Stimulated activated CD4-positive, alpha-beta T cell treated with anti-CD3 and anti-CD28 coated beads, TNF-alpha, amount 100 ng/mL, for 1 hour (primary cell): ENCODE measurements at places on chromosomes 11 and 22.

DNA sequence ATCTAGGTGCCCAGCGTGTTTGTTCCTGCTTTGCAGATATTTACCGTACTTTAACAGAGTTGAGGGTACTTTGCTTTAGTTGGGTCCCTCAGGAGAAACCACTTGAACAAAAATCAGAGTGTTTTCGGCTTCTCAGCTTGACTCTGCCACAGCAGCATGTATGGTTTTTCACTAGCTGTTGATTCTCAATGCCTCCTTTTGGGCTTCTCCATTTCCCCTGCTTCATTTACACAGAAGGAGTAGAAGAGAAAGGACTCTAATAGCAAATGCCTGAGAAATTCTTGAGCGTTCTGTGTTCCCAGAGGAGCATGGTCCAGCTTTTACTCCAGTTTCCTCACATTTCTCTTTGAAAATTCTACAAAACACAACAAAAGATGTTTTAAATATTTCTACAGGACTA is 252.1 kb upstream of the CCDC179 start:
- DNase-seq = no peak

GRCh38 chr11:3954448-3955298 is 99.2 kb downstream of the STIM1 start:
- no peak for DNase-seq

GRCh38 chr11:65700399-65700798 is 11.7 kb upstream of the KAT5 start:
- DNase-seq = no peak

GRCh38 chr22:38187413-38188212 is 6.0 kb upstream of the PLA2G6 start:
- DNase-seq = no peak

- DNase-seq = no peak
Measured at GRCh38 chr11:81259471-81259870, 1474.2 kb downstream of the FAM181B start.

GRCh38 chr11:70815485-70815832 is 417.1 kb downstream of the CTTN start:
- DNase-seq = no peak

GRCh38 chr11:19876750-19877149 is 164.1 kb downstream of the NAV2 start:
- no peak for DNase-seq

GRCh38 chr11:134205729-134206128 is 18.0 kb downstream of the NCAPD3 start:
- no peak for DNase-seq

DNA sequence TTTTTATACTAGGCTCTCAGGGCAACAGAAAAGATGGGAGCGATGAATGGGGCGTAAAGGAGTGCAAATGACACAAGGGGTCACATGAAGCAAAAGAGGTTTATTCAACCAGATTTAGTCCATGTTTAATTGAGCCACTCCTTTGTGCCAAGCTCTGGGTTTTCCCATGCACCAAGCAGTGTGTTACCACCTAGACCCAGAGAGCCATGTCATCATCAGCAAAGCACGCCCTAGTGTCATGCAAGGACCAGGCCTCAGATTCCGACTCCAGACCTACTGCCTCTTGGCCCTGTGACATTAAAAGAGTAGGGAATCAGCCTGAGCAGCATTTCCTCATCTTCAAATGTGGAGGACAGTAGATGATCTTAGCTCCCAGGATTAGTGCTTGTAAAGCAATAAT is 1.1 kb upstream of the IGLL5 start:
- no peak for DNase-seq
